NCI-H510A treated with DMSO at 0.1 percent for 48 hours (cell line): ENCODE measurements at places on chromosomes 5 and 9.

GRCh38 chr9:136303825-136304416 lies at the start of gene CCDC187:
Gene CCDC187 (minus strand): TSS chr9:136304094. CDS start chr9:136303830, 264 bp downstream.
- no peak for DNase-seq

GRCh38 chr5:181054871-181055459 lies 14.9 kb downstream of the BTNL9 start:
- DNase-seq, result no peak

- no peak for DNase-seq
Measured at GRCh38 chr5:159362220-159362619, 31.9 kb upstream of the IL12B start.

- DNase-seq, result no peak
Measured at GRCh38 chr5:137560420-137560819, 61.3 kb upstream of the SPOCK1 start.

- DNase-seq, result no peak
Measured at GRCh38 chr5:34535433-34535832, 120.7 kb upstream of the RAI14 start.

DNA sequence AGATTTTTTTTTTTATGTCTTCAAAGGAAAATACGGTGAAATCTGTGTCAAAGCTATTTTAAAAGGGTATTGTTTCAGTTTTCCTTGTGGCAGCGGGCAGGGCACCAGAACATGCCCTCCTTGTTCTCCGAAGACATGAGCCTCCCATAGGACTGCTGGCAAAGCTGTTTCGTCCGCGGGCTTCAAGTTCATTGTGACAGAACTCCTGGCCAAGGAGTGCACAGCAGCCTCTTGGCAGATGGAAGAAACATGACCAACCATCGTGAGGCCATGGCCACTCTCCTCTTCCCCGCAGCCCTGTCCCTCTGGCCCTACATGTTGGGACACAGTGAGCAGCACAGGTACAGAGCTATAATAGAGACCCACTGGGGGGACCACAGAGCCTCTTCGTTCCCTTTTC lies 99.5 kb downstream of the AOPEP start:
- no peak for DNase-seq

- no peak for DNase-seq
Measured at GRCh38 chr5:101429241-101429640, 526.2 kb upstream of the ST8SIA4 start.

DNA sequence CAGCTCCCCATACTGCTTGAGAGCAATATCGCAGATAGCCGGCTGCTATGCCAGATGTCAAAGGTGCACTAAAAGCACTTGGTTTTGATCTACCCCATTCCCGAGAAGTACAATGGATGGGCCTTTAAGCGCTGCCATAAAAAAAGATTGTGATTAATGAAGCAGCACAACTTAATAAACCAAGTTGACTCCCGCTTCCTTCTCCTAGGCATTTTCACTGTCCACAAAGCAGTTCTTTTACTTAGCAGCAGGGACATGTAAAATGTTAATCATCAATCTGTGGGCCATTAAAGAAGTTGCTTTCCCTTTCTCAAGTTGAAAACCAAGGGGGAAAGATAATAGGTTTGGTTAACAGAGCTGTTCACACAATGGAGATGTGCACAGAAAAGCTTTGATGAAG lies 176.4 kb downstream of the TRPM6 start:
- no peak for DNase-seq

- DNase-seq, result peak; percentile 66
Measured at GRCh38 chr5:42908509-42909488, 97.1 kb upstream of the SELENOP start.

DNA sequence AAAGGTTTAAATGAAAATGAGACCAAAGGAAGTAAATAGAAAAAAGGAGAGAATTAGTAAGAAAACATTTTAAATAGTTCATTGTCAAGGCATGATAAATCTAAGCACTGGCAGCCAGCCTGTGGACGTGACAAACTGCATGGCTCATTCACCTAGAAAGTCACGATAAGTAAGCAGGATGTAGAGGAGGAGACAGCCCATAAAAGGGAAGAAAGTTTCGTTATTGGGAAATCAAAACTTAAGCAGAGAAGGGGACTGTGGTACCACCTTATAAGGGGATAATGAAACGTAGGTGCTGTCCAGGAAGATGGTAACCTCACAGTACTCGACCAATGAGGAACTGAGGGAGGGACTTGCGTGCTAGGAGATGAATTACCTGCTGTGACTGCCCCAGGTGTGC lies 494.5 kb upstream of the GRAMD2B start:
- no peak for DNase-seq

DNA sequence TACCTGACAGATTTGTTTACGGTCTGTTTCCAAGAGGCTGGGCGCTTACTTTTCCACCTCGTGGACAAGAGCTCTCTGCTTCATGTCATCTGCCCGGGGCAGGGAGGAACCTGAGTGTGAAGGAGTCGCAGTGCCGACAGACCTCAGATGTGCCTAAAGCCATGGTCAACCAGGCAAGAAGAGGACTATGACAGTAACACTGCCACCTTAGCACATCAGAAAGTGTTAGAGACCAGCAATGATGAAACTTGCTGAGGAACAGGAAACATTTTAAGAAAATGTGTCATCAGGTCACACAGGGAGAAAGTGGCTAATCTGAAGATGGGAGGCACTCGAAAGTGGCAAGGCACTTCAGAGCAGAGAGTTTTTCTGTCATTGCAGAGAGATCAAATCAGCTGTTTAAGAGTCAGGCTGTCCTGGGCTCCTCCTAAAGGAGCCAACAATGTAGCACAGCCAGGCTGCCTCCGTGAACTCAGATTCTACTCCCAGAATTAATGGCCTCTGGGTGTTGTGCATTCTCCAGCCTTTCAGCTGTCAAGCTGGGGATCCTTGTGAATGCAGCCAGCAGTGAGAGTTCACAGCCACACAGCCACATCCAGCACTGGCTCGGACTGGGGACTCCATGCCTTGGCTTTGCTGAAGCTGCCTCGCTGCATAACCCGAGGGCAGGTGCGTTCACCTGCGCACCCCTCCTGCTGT lies 94.6 kb downstream of the RAPGEF1 start:
- peak; percentile 73 for DNase-seq

- DNase-seq, result no peak
Measured at GRCh38 chr5:142785206-142785605, 15.0 kb downstream of the ARHGAP26 start.

DNA sequence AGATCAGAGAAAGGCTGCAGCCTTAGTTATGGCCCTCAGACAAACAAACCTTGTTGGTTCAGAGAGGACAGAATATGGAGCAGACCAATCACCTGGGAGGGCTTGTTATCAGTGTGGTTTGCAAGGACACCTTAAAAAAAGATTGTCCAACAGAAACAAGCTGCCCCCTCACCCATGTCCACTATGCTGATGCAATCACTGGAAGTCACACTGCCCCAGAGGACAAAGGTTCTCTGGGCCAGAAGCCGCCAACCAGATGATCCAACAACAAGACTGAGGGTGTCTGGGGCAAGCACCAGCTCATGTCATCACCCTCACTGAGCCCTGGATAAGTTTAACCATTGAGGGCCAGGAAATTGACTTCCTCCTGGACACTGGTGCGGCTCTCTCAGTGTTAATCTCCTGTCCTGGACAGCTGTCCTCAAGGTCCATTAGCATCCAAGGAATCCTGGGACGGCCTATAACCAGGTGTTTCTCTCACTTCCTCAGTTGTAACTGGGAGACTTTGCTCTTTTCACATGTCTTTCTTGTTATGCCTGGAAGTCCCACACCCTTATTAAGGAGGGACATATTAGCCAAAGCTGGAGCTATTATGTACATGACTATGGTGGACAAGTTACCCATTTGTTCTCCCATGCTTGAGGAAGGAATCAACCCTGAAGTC lies 36.9 kb upstream of the TBCA start:
- DNase-seq, result no peak

DNA sequence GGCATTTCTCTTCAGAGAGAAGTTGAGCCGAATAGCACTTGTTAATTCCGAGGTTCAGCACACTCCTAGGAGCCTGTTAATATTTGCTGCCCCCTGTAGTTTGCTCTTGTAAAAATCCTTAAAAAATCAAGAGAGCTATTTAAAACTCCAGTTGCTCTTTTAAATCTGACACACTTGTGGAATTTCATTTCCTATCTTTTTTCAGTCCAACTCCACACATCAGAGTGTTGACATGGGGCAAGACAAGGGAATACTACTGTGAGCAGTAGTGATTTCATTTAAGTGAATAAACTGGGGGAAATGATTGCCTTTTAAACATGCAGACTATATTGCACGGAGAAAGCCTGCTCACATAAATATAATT lies 1096.3 kb upstream of the DMAC1 start:
- peak; percentile 30 for DNase-seq

- no peak for DNase-seq
Measured at GRCh38 chr5:92909602-92909962, 671.4 kb downstream of the NR2F1-AS1 start.

DNA sequence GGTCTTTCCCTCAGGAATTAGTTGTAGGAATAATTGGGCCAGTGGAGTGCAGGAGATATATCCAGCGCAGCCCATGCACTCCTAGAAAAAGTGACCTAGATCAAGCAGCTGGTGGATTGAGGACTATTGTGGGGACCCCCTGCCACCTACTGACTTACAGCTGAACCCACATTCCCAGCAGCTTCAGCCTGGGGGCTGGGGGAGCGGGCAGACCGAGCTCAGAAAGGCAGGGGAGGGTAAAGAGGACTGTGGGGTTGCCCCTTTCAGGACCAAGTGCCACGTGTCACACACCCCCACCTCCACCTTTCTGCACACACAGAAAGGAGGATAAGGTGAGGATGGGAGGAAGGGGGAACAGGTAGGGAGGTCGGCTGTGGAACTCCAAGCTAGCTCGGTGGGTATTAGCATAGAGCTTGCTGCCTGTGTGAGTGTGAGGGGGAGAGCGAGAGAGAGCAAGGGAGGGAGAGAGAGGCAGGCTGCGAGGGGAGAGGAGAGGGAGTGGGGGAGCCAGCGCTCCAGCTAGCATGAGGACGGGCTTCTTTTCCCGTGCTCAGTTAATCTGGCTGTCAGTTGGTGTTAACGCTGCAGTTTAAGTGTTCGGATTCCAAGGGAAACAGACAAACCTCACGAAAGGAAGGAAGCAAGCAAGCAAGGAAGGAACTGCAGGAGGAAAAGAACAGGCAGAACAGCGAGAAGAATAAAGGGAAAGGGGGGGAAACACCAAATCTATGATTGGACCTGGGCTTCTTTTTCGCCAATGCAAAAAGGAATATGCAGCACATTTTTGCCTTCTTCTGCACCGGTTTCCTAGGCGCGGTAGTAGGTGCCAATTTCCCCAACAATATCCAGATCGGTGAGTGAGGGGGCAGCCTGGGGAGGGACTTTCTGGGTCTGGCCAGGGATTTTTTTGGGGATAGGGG lies at the start of gene GRIA1:
Gene GRIA1, plus strand, starts transcription at position 553 of the 920 bp plus-strand sequence.
- no peak for DNase-seq

DNA sequence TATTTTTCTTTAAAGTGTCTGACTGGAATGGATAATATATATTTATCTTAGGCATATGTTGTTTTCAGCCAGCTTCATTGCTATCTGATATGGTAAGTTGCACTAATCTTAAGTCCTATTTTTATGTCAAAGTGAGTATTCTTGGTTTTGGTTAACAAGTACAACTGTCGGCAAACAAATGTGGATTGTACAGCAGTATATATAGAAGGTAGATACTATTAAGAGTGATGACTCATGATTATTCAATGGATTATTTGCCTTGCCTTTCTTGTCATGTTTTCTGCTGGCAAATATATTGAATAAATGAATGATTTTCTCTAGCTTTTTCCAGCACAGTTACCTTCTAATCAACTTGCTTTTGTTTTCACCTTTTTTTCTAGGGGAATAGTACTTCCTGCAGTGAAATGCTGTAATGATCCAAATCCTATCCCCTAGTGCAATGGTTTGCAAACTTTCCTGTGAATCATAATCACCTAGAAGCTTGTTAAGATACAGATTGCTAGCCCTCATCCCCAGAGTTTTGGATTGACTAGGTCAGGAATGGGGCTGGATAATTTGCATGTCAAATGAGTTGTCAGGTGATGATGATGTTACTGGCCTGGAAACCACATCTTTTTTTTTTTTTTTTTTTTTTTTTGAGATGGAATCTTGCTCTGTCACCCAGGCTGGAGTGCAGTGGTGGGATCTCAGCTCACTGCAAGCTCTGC lies 60.8 kb upstream of the ARRDC3 start:
- no peak for DNase-seq

GRCh38 chr9:138100711-138101350 lies 223.2 kb downstream of the CACNA1B start:
- DNase-seq, result no peak

DNA sequence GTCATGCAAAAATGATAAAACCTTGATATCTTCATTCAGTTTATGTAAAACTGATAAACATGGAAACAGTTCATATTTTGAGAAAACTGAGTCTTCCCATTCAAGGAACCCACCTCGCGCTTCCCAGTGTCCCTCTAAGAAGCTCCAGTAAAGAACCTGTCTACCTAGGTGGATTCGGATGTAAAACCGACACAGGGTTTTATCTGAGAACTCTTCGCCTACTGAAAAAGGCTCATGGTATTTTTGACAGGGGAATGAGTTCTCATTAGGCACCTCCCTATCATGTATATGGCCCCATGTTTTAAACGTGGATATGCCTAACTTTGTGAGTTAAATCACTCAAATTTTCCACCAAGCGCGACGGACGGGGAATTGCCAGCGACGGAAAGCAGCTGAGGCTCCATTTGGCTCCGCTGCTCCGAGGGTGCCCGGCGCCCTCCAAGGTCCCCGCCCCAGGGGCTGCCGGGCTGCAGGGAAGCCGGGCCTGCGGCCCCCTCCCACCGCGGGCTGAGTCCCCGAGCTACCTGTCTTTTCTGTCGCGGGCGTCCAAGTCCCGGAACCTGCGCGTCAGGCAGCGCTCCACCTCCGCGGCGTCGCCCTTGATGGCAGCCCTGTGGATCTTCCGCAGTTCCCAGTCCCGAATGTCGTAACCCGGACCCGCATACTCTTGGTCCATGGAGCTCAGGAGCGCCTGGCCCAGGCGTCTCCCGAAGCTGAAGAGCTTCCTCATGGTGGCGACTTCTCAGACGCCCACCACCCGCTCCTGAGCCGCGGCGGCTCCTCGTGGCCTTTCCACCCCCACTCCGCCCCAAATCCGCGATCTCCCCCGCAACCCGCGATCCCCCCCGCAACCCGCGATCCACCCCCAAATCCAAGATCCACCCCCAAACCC lies 594 bp downstream of the ANKRD18A start:
- DNase-seq, result peak; percentile 5

- peak; percentile 36 for DNase-seq
Measured at GRCh38 chr5:62306323-62306895, 403 bp downstream of the KIF2A start.
